GM06990 (cell line): ENCODE measurements at places on chromosomes 3 and 15.

DNA sequence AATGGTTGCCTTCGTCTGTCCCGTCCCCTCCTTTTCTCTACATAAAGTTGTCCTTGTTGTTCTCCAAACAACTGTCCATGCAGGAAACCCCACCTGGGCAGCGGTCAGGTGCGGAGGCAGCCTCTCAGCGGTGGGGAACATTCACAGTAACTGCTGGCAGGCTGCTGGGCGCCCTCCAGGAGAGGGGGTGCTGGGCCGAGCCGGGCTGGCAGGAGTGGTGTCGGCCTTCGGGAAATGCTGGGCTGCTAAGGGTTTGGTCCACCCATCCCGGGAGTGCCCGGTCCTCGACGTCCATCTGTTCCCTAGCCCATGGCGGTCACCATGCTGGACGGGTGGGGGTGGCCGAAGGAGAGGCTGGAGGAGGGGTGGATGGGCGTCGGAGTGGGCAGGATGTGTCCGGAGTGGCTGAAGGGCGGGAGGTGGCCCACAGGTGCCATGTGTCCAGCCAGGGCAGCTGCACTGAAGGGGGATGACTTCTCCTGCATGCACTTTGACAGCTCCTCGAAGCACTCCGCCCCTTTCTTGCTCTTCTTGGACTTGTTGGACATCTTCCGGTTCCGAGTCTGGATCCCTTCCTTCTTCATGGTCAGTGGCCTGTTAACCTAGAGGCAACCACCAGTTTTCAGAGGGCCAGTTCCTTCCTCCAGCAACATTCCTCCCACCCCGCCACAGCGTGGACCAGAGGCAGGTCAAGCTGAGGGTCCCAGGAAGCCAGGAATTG lies 12.1 kb downstream of the GATA2 start:
- DNase-seq = no peak

GRCh38 chr15:99306694-99307338 lies 55.5 kb downstream of the LRRC28 start:
- no peak for DNase-seq

GRCh38 chr3:116896116-116896515 lies 186.5 kb downstream of the TUSC7 start:
- DNase-seq = no peak

GRCh38 chr3:69199942-69200341 lies 77.5 kb upstream of the LMOD3 start:
- DNase-seq = no peak

DNA sequence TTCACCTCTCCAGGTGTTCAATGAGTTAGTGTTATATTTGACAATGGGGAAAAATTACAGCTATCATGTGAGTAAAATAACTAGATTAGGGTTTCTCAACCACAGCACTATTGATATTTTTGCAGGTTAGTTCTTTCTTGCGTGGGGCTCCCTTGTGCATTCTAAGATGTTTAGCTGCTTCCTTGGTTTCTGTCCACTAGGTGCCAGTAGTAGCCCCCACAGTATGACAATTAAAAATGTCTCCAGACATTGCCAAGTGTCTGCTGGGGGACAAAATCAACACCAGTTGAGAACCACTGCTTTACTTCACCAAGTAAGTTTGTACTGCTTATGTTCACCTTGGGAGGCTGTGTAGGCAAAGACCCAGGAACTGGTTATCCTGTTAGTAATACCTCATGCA lies 618.7 kb downstream of the EDEM1 start:
- DNase-seq = no peak

- DNase-seq = no peak
Observed at GRCh38 chr3:66931291-66931690, 66.8 kb upstream of the KBTBD8 start.

DNA sequence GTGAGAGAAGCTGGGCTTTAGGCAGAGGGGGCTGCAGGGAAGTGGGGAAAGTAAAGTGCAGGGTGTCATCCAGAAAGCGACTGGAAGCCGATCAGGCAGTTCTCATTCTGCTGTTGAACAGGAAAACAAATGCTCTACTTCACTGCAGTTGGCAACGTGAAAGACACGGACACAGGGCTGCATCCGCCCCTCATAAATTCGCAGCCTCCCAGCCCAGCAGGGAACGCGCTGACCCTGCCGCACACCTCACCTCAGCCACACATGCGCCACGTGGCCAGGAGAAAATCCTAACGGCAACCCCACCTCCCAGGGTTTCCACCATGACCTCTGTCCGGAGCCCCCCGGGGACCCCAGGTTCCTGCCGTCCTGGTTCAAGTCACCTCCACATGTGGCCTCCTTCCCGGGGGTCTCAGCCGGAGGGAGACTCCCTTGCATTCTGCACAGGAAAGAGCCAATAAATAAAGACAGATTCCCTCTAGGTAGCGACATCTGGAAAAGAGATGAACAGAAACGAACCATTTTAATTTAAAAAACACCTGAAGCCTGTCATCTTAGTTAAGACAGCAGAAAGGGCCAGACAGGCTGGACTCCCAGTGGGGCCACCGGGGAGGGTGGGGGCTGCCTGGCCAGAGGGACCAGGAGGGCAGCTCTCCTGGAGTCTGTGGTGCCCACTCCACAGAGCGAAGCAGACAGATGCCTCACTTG lies 118.7 kb downstream of the TMEM266 start:
- DNase-seq = no peak

DNA sequence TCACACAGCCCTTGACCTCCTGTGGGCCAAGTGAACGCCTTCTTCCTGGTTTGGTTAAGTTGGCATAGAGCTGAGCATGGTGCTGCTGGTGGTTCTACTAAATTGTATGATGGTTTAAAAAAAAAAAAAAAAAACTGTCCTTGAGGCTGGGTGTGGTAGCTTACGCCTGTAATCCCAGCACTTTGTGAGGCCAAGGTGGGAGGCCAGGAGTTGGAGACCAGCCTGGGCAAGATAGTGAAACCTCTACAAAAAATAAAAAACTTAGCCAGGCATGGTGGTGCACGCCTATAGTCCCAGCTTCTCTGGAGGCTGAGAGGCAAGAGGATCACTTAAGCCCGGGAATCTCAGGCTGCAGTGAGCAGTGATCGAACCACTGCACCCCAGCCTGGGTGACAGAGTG lies 58.9 kb upstream of the FLNB start:
- DNase-seq = no peak
